ENCODE measurements at places on chromosomes 7 and 10. TPM values are rescaled to one million over a fixed set of nuclear protein-coding genes. Genes with fewer than 3 reads are reported as not detected.

DNA sequence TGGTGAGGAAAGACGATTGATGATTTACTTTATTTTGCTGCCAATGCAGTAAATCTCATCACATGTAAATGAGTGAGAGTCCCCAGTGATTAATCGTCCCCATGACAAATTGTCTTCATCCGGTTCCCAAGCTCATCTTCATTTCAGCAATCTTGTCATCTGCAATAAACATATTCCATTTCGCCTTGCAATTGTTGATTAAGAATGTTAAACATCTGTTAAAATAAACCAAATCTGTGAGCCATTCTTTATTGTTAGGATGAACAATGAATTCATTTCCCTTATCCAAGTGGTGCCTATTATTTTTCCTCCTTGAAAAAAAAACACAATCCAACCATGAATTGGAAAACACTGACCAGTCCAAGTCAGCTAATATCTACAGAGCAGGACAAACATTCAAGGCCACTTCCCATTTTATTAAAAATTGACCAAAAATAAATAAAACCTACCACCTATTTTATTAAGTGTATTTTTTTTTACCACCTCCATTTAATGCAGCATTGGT lies 36.5 kb downstream of the NPS start:
- DNase-seq, result no peak

DNA sequence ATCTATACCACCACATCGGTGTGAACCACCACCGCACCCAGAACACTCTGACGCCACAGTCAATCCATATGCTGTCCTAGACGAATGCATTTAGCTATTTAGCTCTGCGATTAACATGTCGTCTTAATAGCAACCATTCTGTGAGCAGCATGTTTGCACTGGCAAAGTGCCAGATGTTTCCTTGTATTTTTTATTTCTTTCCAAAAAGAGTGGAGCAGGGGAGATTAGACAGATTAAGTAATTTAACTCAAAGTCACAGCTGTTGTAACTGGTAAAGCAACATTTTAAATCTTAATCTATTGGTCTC lies 57.0 kb upstream of the ARL4A start:
- DNase-seq, result no peak

DNA sequence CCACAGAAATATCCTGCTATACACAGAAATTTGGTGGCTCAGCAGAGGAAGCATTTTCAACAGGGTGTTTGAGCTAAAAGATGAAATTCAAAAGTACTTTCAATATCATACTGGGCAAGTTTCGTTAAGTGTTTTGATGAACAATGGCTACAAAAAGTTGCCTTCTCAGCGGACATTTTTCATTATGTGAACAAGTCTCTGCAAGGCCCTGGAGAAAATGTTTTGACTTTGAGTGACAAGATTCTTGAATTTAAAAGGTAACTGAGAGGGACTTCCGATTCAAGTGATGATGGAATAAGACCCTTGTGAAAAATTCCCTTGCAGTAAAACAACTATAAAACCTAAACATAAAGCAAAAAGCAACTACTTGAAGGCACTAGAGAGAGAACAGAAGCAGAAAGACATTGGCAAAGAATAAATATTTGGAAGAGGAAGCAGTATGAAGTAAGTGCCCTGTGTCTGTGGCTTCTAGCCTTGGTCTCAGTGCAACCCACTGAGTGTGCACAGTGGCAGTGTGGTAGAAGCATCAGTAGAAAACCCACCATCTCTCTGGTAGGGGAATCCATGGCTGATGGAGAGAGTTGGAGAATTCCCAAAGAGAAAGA lies 62.5 kb upstream of the NAMPT start:
- DNase-seq, result no peak

GRCh38 chr7:2709553-2710285 lies 21.7 kb downstream of the AMZ1 start:
- peak; percentile 36 for DNase-seq

GRCh38 chr7:30851651-30852307 lies 59.9 kb upstream of the AQP1 start:
- DNase-seq, result no peak

DNA sequence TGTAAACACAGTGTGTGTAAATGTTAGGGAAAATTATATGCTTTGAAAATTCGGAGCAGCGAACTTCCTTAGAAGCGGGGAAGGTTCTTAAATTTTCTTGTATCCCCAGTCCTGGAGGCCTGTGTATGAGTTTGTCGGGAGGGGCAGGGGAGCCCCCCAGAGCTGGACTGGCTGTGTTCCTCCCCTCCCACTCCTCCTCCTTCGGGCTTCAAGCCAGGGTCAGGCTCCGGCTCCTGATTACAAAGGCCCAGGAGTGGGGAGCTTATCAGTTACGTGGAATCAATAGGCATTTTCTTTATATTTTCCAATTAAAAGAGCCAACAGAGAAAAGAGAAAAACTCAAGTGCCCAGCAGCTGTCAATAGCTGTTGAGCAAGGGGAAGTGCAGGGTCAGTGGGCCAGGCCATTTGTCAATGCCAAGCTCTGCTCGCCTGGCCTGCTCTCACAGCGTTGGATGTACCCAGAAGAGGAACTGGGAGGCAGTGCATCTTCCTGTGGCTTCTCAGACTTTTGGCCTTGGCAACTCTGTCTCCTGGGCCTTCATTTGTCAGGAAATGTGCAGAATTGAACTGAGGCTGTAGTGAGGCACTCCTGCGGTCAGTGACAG lies 156.9 kb upstream of the PCBD1 start:
- no peak for DNase-seq

- DNase-seq, result peak; percentile 67
Measured at GRCh38 chr10:99427566-99428190, 2.7 kb downstream of the GOT1 start.

Gene FASTK
- total RNA-seq, result 59.3 TPM

Gene IFIT2
- total RNA-seq, result 7.2 TPM

Gene WDFY4
- not detected for total RNA-seq

Gene CFAP43
- 4.7 TPM for total RNA-seq

All from renal cortical epithelial cell (primary cell).